Activated T-helper 1 cell treated with Interleukin-2 at 50 U/mL for 16 hours (primary cell): ENCODE measurements at places on chromosomes 11 and 22.

DNA sequence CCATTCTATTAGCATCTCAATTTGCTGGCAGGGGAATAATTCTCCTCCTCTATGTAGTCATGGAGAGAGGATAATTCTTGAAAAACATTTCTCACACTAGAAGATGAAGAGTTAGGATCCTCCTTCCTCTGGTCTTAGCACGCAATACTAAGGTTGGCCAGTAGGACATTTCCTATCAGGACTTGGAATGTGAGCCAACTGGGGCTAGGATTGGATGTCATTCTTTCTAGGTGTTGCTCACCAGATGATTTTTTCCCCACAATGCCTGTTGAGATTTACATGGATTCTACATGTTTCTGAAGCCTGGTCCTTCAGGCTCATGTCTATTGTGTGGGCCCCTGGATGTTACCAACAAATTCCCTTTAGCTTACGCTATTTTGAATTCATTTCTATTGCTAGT is 28.0 kb downstream of the SLN start:
- DNase-seq, result no peak

DNA sequence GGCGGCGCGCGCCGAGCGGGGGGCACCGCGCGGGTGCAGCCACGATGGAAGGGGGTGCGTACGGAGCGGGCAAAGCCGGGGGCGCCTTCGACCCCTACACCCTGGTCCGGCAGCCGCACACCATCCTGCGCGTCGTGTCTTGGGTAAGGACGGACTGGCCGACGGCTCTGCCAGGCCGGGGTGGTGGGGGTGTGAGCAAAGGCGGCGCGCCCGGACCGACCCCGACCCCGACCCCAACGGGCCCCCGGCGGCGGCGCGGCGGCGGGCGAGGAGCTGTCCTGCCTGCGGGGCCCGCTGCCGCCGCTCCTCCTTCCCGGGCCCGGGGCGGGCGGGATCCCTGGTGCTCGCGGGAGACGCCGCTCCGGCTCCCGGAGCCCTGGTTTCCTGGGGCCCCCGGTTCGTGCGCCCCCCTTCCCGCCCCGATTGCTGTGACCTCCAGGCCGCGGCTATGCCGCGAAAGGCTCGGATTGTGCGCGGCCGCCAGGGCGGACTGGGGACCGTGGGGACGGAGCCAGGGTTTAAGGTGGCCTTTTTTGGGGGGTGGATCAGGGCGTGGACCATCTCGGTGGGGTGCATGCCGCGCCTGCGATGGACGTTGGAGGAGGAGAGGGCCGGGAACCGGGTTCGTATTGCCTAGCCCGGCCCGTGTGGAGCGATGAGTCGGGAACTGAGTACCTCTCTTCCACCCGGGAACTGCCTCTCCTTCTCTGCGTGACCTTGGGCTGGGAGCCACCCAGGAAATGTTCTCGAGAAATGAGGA is at the start of gene SYNGR1:
Gene SYNGR1, plus strand, starts transcription at position 25 of the 760 bp plus-strand sequence. Its CDS starts 20 bp downstream, at position 45.
- no peak for DNase-seq

- no peak for DNase-seq
These were observed 53.6 kb downstream of the SLC35F2 start for GRCh38 chr11:107804971-107805370.

DNA sequence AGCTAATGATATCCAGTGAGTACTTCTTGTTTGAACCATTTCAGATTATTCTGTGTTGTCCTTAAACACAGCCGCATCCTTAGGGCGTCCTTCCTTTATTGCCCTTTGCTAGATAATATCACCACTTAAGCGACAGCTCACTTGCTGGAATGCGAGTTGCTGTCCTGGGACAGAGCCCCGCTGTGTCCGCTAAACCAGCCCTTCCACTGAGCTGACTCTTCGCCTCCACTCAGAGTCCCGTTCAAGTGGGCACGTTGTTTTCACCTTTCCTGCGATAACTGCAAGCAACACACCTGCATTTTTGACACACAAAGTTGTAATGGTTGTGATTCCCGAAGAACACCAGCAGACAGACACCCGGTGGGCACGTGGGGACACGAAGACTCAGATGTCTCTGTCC is 140.0 kb downstream of the TBC1D22A start:
- DNase-seq, result no peak

- no peak for DNase-seq
These were observed 691 bp downstream of the CEP295 start for GRCh38 chr11:93662175-93662570.

- DNase-seq, result no peak
These were observed 38.9 kb downstream of the OR10A6 start for GRCh38 chr11:7892059-7892699.

DNA sequence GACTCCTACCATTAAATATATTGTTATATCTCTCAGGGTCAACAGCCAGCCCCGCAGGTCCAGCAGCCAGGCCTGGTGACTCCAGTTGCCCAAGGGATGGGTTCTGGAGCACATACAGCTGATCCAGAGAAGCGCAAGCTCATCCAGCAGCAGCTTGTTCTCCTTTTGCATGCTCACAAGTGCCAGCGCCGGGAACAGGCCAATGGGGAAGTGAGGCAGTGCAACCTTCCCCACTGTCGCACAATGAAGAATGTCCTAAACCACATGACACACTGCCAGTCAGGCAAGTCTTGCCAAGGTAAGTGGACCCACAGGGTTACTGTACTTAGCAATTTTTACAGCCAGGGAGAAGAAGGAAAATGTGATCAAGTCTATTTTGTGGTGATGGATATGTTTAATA is 35.1 kb downstream of the EP300 start:
- no peak for DNase-seq

DNA sequence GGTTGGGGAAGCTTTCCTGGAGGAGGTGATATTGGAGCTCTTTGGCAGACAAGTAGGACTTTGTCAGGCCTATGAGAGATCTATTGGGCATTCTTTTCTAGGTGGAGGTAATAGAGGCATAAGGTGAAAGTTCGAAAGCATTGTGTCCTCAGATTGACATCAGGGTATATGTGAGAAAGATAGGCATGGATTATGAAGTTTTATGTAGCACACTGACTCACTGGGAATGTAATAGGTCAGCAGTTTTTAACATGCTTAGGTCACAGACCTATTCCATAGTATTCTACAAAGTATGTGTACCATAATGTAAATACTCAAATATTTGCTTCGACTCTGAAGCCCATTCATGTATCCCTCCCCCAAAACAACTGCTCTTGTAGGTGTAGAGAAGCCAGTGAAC is 11.8 kb downstream of the HIKESHI start:
- no peak for DNase-seq
